ENCODE measurements at places on chromosomes 2 and 18.

DNA sequence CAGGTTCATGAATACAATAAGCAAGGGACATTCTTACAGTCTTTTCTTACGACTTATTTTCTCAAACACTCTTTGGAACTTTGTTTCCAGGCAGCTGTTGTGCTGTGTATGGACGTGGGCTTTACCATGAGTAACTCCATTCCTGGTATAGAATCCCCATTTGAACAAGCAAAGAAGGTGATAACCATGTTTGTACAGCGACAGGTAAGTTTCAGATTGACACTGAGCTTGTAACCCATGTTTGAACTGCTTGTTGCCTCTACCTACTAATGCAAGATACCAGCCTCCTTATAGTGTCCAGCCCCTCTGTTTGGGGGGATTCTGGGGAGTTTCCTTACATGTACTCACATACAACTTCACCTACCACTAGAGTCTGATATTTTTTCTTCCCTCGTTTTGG, 3.8 kb downstream of the XRCC5 start:
- no peak for DNase-seq

DNA sequence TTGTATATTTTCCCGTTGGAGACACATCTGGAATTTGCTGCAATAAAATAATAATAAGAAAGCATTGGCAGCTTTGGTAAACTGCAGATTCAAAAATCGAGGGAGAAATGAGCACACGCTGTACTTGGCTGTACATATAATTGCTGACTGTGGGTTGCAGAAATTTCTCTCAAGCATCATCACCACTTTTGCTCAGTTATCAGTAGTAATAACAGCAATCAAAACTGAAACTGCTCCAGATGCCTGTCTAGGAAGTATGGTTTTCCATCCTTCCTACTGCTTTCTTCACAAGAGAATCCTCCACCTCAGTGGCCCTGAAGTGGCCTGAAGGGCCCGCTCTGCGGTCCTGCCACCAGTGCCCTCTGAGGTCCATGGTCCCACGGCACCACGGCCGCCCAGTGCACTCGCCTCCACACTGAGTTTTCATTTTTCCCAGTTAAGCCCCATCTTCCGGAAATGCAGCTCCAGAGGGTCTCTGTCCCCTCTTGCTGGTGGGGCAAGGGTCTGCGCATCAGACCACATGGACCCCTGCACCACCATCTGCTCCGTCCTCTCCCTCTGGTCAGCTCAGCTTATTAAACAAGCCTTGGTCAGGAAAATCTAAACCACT, 3.9 kb downstream of the DUSP28 start:
- no peak for DNase-seq

DNA sequence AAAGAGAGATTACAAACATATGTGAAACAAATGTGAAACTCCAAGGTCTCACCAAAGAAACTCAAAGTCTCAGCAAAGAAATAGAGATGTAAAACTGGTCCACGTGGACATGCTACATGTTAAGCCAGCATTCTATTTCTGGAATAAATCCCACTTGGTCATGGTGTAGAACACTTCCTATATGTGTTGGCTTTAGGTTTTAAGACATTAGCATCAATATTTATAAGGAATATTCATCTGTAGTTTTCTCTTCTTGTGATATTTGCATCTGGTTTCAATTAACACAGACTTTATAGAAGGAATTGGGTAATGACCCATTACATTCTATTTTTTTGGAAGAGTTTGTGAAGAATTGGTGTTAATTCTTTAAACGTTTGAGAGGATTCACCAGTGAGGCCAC, 133.1 kb downstream of the COPS8 start:
- DNase-seq = no peak

DNA sequence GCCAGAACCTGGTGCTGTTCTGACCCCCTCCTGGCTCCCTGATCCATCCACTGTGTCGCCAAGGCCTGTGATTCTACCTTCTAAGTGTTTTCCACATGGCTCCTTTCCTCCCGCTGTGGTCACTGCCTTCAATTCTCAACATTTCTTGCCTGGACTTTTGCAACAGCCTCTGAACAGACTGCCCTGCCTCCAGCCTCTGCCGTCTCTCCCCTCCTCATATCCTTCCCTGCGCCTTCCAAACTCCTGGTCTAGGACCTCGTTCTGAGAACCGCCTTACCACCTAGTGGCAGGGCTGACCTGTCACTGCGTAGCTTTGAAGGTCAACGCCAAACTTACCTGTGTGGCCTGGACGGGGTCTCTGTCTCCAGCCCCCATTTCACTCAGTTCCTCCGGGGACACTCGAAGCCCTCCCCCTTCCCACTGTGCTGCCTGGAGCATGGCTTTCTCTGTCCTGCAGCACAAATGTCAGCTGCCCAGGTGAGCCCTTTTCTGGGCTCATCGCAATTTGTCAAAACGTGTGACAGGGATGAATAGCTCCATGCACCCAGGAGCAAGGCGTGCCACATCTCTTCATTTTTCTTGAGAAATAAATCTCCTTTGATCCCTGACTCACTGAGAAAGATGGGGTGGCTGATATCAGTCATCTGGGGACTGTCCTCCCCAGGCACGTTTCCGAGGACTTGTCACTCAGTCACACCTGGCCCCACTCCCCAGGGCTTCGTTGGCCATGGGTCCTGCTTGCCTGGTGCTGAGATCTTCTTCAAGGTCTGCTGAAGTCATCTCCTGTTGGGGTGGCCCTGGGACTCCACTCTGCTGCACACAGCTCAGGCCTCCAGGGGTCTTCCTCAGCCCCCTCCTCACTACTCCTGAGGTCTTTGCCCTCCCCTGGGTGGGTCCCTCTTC, 46.7 kb downstream of the LDLRAD4 start:
- no peak for DNase-seq

- no peak for DNase-seq
Observed at GRCh38 chr2:177797808-177798207, 274.8 kb downstream of the PDE11A start.

- no peak for DNase-seq
Observed at GRCh38 chr2:67048314-67048713, 348.8 kb upstream of the ETAA1 start.

- no peak for DNase-seq
Observed at GRCh38 chr2:47520302-47520630, 117.3 kb downstream of the MSH2 start.

GRCh38 chr2:40367032-40367431, 84.9 kb downstream of the SLC8A1 start:
- DNase-seq = no peak
